ENCODE measurements at places on chromosomes 2 and 18. TPM values are rescaled to one million over a fixed set of nuclear protein-coding genes. Genes with fewer than 3 reads are reported as not detected.

CDCA7 gene
- polyA plus RNA-seq: 4.3 TPM

MC5R gene
- not detected for polyA plus RNA-seq

IL36RN gene
- not detected for polyA plus RNA-seq

TRABD2A gene
- 5.7 TPM for polyA plus RNA-seq

CELF4 gene
- 0.21 TPM for polyA plus RNA-seq

METTL8 gene
- 99.3 TPM for polyA plus RNA-seq

TMEM169 gene
- polyA plus RNA-seq: 0.53 TPM

SCYGR5 gene
- polyA plus RNA-seq: not detected

RAB27B gene
- polyA plus RNA-seq: 1.1 TPM

ASXL3 gene
- not detected for polyA plus RNA-seq

NYAP2 gene
- not detected for polyA plus RNA-seq

SLC9A4 gene
- polyA plus RNA-seq: not detected

NEB gene
- polyA plus RNA-seq: 1.4 TPM

REG3G gene
- polyA plus RNA-seq: not detected

ATRAID gene
- 274 TPM for polyA plus RNA-seq

FECH gene
- 13.2 TPM for polyA plus RNA-seq

ERFE gene
- polyA plus RNA-seq: not detected

C2orf81 gene
- 5.6 TPM for polyA plus RNA-seq

PCGF1 gene
- polyA plus RNA-seq: 14.7 TPM

TNFAIP6 gene
- not detected for polyA plus RNA-seq

FNDC4 gene
- not detected for polyA plus RNA-seq

GALNT13 gene
- not detected for polyA plus RNA-seq

ALLC gene
- not detected for polyA plus RNA-seq

HOXD12 gene
- polyA plus RNA-seq: not detected

CD207 gene
- polyA plus RNA-seq: not detected

Data from IgD-negative memory B cell (primary cell).